ENCODE measurements at places on chromosomes 2 and 18.

DNA sequence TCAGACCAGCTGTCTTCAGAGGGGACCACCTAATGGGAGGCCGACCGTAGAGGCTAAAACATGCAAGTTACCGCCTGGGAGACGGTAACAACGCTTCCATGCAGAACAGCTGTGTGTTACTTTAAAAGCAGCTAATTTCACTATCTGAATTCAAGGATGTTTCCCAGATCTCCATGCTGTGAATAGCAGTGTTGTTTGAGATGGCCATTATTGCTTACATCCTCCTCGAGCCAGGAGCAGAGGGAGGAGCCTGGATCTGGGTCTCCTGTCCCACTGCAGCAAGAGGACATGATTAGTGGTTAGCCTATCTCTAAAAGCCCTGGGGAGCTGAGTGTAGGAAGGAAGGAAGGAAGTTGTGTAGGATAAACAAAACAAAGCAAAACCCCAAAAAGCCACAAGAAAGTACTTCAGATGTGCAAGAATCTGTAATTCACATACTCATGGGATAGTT lies 50.9 kb downstream of the ACTR2 start:
- no peak overlapping the region for H3K4me3 ChIP-seq
- no peak for DNase-seq
- no peaks in the 10 kb centered on the region for H3K36me3 ChIP-seq

DNA sequence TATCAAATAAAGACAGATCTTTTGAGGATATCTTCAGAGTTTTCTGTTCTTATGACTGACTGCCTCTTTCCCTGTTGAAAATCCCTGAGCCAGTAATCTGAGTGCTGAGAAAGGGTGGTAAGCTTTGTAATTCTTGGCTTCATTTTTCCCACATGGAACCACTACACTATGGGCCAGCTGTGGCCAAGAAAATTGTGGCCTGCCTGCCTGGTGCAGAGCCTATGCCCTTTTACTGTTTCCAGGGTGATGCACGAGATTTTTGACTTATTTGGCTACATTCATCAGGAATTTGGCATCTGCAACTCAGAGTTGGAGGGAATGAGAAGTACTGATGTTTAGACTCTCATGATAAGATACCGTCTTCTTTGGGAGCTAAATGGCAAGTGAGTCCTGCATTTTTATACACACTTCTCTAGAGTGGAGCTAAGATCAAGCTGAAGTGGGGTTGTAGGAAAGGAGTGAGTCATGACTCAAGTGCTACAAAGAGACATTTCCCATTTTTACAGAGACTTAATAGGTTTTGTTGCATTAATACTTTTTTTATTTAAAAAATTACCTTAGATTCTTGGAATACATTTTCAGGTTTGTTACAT lies 328.2 kb upstream of the CDH7 start:
- H3K36me3 ChIP-seq = no peaks in the 10 kb centered on the region
- H3K27me3 ChIP-seq = no peaks in the 10 kb centered on the region
- no peak for DNase-seq
- H3K4me3 ChIP-seq = no peak overlapping the region
- H3K27ac ChIP-seq = no peak overlapping the region

GRCh38 chr2:238994432-238994831 lies 146.5 kb downstream of the TWIST2 start:
- H3K27ac ChIP-seq = no peak overlapping the region
- H3K36me3 ChIP-seq = no peaks in the 10 kb centered on the region
- no peak overlapping the region for H3K4me3 ChIP-seq
- DNase-seq = no peak
- no peaks in the 10 kb centered on the region for H3K27me3 ChIP-seq

- DNase-seq = no peak
- no peak overlapping the region for H3K27ac ChIP-seq
- H3K4me3 ChIP-seq = no peak overlapping the region
These were observed 81.1 kb downstream of the LPIN1 start for GRCh38 chr2:11827547-11827946.

DNA sequence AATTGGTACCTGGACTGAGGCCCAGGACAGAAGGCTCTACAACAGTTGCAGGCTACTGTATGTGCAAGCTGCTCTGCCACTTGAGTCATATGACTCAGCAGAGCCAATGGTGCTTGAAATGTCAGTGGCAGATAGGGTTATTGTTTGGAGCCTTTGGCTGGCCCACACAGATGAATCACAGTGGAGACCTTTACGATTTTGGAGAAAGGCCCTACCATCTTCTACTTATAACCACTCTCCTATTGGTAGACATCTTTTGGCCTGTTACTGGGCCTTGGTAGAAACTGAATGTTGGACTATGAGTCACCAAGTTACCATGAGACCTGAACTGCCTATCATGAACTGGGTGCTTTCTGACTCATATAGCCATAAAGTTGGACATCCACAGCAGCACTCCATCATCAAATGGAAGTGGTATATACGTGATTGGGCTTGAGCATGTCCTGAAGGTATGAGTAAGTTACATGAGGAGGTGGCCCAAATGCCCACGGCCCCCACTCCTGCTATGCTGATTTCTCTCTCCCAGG lies 88.9 kb upstream of the NRXN1 start:
- H3K4me3 ChIP-seq = no peak overlapping the region
- H3K27me3 ChIP-seq = no peaks in the 10 kb centered on the region
- H3K27ac ChIP-seq = no peak overlapping the region
- no peak for DNase-seq
- no peaks in the 10 kb centered on the region for H3K36me3 ChIP-seq

- H3K27ac ChIP-seq = no peak overlapping the region
- H3K4me3 ChIP-seq = no peak overlapping the region
- no peaks in the 10 kb centered on the region for H3K36me3 ChIP-seq
- H3K27me3 ChIP-seq = no peaks in the 10 kb centered on the region
- DNase-seq = no peak
These were observed 48.0 kb downstream of the TEX44 start for GRCh38 chr2:231640641-231641111.

GRCh38 chr2:165376571-165376975 lies 92.9 kb upstream of the CSRNP3 start:
- no peak for DNase-seq
- H3K27me3 ChIP-seq = no peaks in the 10 kb centered on the region
- H3K27ac ChIP-seq = no peak overlapping the region
- H3K4me1 ChIP-seq = no peaks in the 10 kb centered on the region

DNA sequence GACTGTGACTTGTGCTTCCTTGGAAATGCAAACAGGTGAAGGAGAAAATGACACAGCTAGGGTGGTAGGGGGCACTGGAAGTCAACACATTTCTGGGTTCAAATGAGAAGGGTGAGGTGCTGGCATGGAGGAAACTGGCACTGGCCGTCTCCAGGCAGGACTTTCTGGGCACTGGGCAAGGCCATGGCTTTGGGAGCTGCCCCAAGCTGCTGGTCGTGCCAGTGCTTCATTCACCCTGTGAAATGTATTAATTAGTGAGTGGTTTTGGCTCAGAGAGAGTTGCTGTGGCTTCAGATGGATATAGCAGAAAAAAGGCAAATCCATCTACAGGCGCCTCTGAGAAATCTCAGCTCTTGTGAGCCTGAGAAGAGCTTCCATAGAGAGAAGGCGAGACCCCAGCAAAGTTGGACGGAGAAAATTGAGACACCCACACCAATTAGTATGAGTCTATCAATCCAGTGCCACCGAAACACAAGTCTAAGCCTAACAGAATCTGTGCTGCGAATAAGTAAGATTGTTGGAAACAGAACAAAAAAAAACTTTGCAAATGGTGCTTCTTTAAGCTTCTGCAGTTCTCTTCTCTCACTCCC lies 202.1 kb upstream of the TNP1 start:
- no peaks in the 10 kb centered on the region for H3K4me1 ChIP-seq
- H3K36me3 ChIP-seq = no peaks in the 10 kb centered on the region
- no peak overlapping the region for H3K4me3 ChIP-seq
- H3K27ac ChIP-seq = no peak overlapping the region

- H3K36me3 ChIP-seq = peaks cover 22% of the 10 kb centered on the region
- H3K27ac ChIP-seq = no peak overlapping the region
- DNase-seq = no peak
These were observed 18.8 kb upstream of the MREG start for GRCh38 chr2:216031960-216032689.

DNA sequence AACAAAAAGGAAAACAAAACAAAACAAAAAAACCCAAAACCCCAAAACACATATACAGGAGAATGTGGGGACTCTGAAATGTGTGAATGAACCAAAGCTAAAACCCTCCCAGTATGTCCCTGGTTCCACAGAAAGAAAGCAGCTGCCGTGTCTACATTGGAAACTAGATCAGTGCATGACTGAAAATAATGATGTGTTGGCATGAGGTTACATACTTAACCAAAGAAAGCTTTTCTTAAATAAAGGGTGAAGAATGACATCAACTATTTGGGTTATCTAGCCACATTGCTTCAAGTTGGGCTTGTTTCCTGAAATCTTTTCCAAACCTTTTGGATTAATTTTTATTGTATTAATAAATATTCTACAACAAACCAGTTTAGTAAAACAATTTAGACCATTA lies 91.9 kb upstream of the FN1 start:
- no peaks in the 10 kb centered on the region for H3K27me3 ChIP-seq
- DNase-seq = no peak
- no peak overlapping the region for H3K4me3 ChIP-seq
- no peaks in the 10 kb centered on the region for H3K36me3 ChIP-seq

DNA sequence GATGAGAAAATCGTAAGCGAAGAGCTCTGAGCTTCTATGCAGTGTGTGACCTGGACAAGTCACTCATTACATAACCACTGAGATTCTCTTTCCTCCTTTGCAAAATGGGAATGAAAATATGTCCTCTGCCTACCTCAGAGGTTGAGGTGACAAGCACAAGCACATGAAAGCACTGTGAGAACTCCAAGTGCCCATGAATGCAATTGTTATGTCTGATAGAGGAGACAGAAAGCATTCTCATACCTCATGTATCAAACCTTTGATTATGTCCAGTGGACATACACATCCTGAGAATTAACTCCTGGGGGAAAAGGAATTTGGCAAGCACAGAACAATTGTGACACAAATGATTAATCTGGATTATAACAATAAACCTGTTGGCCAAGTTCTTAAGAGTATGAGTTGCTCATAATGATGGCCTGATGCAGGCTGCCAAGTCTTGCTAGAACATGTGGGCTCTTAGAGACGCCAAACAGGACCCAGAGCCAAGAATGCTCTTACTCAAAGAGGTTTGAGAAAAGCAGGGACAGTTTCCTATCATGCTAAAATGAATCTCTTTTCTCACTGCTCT lies 8.5 kb upstream of the RMDN2 start:
- DNase-seq = no peak
- no peaks in the 10 kb centered on the region for H3K4me1 ChIP-seq
- no peak overlapping the region for H3K27ac ChIP-seq
- no peaks in the 10 kb centered on the region for H3K27me3 ChIP-seq
- no peaks in the 10 kb centered on the region for H3K36me3 ChIP-seq
- H3K4me3 ChIP-seq = no peak overlapping the region

GRCh38 chr2:159153463-159153862 lies 133.0 kb downstream of the WDSUB1 start:
- H3K27me3 ChIP-seq = no peaks in the 10 kb centered on the region
- DNase-seq = no peak
- no peak overlapping the region for H3K27ac ChIP-seq
- H3K4me1 ChIP-seq = peaks cover 24% of the 10 kb centered on the region

DNA sequence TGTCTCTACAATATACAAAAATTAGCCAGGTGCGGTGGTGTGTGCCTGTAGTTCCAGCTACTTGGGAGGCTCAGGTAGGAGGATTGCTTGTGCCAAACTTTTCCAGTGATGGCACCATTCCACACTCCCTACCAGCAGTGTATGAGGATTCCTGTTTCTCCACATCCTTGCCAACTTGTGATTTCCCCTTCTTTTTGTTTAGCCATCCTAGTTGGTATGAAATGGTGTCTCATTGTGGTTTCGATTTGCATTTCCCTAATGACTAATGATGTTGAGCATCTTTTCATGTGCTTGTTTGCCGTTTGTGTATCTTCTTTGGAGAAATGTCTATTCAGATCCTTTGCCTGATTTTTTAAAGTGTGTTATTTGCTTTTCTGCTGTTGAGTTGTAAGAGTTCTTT lies 41.0 kb downstream of the EPB41L5 start:
- DNase-seq = no peak
- H3K27ac ChIP-seq = no peak overlapping the region
- H3K27me3 ChIP-seq = no peaks in the 10 kb centered on the region
- H3K4me3 ChIP-seq = no peak overlapping the region

DNA sequence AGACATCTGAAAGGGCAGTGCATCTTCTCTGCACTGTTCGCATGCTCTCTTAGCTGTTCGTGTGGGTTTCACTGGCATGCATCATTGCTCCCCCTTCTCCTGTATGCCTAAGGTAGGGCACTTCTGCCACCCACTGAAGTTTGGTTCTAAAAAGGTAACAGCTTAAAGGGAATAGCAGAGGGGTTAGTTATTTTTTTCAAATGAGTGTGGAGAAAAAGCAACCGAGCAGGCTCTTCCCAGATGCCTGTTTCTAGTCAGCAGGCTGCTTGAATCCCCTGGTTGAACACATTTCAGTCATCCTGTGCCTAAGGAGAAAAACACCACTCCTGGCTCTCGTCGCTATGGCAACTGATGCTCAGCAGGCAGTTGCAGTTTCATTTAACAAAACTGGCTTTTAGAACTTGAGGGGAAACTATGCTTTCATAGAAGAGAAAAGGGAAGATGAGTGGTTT lies 69.8 kb upstream of the GALNT3 start:
- H3K27ac ChIP-seq = no peak overlapping the region
- H3K27me3 ChIP-seq = no peaks in the 10 kb centered on the region
- H3K36me3 ChIP-seq = no peaks in the 10 kb centered on the region

GRCh38 chr2:20595439-20596192 lies 55.3 kb downstream of the HS1BP3 start:
- no peak overlapping the region for H3K27ac ChIP-seq
- no peaks in the 10 kb centered on the region for H3K4me1 ChIP-seq
- no peaks in the 10 kb centered on the region for H3K36me3 ChIP-seq
- no peak overlapping the region for H3K4me3 ChIP-seq
- DNase-seq = no peak

Measured in naive thymus-derived CD4-positive, alpha-beta T cell (primary cell).